ENCODE measurements at places on chromosomes 11 and 22. TPM values are rescaled to one million over a fixed set of nuclear protein-coding genes. Genes with fewer than 3 reads are reported as not detected.

Gene SPDYC
- total RNA-seq: not detected

Gene OR2AT4
- 2.3 TPM for total RNA-seq

DNA sequence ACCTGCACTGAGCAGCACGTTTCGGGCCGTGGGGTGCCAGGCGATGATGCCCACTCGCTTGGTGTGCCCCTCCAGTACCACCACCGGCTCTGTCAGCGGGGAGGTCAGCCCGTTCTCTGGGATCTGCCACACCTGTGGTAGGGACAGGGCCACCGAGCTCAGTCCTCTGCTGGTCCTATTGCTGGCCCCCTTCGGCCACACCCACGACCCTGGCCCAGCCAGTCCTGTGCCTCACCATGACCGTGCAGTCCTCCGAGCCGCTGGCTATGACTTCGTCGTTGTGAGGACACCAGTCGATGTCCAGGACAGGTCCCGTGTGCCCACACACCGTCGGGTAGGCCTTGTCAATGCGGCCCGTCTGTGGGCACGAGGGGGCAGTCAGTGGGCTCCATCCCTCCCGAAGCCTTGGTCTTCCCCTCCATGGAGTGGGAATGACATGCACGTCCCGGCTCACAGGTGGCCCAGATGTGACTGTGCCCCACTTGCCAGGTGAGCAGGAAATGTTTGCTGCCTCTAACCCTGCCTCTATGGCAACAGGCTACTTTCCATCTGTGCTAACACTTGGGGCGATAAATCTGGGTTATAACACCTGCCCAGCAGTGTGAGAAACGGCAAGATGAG lies 1.4 kb downstream of the CORO1B start:
- DNase-seq: no peak

Gene CD151
- 290 TPM for total RNA-seq

DNA sequence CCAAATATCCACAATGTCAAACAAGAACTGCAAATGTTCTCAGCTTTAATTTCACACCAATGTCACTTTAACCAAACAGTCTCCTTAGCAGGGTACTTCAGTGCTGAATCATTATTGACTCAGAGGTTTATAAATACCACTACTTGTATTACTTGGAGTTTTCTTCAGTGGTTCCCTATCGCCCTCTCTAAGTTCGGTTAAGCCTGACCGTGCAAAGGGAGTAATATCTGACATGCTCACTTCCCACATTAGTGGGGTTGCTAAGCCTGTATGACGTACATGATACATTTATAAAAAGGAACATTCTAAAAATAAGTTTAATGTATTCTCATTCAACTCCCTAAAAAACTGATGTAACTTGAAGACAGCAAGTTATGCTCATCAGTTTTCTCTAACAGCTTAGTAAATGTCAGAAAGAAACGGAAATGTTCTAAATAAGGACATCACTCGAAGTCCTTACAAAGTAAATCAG lies 93.1 kb upstream of the ZC3H12C start:
- DNase-seq: no peak

- no peak for DNase-seq
Observed at GRCh38 chr22:45238076-45238956, 2.4 kb downstream of the KIAA0930 start.

- no peak for DNase-seq
Observed at GRCh38 chr22:41504397-41504796, 35.5 kb downstream of the ACO2 start.

Gene NCAM1
- total RNA-seq: 70.8 TPM

Gene GGT1
- 15.3 TPM for total RNA-seq

Gene SMCO4
- total RNA-seq: 3.7 TPM

Gene RTN4R
- 2.5 TPM for total RNA-seq

DNA sequence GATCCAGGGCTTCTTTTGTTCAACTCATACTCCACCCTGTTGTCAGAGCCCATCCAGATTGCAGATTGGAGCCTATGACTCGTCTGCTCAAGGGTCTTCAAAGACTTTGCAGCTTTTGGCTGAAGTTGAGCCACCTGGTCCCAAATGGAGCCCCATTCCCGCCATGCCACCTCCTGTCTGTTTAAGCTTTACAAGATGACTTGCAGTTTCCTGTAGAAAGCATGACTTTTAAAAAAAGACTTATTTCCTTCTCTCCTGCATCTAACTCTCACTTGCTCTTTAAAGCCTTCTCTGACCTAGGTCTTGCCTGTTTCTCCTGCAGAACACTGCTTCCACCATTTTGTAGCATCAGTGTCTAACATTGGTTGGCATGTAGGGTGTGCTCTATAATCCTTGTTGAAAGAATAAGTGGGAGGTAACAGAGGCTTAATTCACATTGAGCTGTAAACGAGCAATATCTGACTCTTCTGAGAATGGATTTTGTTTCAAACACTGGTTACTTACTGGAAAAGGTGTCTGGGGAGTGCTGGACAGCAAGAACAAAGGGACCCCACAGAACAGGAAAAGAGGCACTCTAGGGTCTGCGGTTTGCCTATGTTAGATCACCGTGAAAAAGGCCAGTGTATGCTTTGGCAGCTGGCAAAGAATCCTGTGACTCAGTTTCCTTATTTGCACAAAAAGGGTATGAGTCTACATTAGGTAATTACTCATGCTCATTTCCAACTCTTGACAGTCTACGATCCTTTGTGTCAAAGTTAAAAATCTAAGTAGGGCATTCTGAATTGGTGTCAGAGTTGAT lies 30.3 kb downstream of the NF2 start:
- no peak for DNase-seq

Gene OR1S2
- total RNA-seq: not detected

- DNase-seq: no peak
Observed at GRCh38 chr22:26286091-26286820, 117.0 kb downstream of the SEZ6L start.

Gene IRAG1
- total RNA-seq: 8.4 TPM

- DNase-seq: no peak
Observed at GRCh38 chr22:33932997-33933396, 12.7 kb upstream of the LARGE1 start.

- no peak for DNase-seq
Observed at GRCh38 chr11:121544956-121545355, 92.2 kb upstream of the SORL1-AS1 start.

GRCh38 chr11:75270896-75271418 lies 30.4 kb downstream of the TPBGL start:
- DNase-seq: no peak

Gene HYLS1
- 2.5 TPM for total RNA-seq

Gene CSNK2A3
- 2.9 TPM for total RNA-seq

GRCh38 chr11:64409707-64410403 lies 50.9 kb downstream of the RPS6KA4 start:
- no peak for DNase-seq

GRCh38 chr11:117431436-117431835 lies 103.8 kb downstream of the CEP164 start:
- DNase-seq: no peak

Gene LYVE1
- 79.5 TPM for total RNA-seq

GRCh38 chr11:44400431-44400830 lies 90.5 kb upstream of the ALX4 start:
- DNase-seq: no peak

Gene CADM1
- 26.0 TPM for total RNA-seq

DNA sequence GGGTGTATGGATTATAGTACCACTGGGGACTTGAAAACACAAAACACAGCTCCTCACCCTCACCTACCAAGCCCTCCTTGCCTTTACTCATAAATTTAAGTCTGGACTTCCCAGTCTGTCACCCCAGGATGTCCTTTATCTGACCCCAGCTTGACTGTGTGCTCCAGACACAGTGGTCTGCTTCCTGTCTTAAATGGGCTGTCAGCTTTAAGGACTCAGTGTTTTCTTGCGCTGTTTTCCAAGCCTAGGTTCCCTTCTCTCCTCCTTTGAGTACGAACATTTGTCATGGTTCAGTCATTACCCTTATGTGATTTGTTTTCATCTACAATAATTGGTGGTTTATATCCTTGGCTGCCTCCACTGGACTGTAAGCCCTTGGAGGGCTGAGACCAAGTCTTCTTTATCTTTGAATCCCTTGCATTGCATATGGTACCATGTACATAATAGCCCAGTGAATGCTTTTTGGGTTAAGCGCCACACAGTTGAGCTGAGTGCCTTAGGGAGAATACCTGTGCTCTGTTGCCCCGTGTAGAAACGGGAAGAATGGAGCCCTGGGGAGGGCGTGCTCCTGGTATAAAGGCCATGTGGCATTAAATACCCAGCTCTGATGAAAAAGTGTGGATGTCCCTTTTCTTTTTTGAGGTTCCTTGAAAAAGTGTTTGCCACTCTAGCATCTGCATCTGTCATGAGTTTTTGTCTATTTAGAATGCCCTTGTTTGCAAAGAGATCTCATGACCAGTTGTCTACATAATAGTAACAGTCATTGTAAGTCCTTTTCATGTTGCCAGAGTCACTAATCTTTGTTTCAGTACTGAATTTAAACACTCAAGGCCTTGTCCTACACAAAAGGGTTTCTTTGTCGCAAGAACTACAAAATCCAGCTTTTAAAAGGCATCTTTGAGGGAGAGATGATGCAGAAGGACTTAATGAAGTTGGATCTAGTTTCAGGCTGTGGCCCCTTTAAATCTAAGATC lies 14.0 kb downstream of the PANX1 start:
- no peak for DNase-seq

Gene GNG3
- not detected for total RNA-seq
